ENCODE measurements at places on chromosomes 4 and X.

- no peak for DNase-seq
These were observed 3.3 kb upstream of the HAUS3 start for GRCh38 chr4:2245057-2245786.

DNA sequence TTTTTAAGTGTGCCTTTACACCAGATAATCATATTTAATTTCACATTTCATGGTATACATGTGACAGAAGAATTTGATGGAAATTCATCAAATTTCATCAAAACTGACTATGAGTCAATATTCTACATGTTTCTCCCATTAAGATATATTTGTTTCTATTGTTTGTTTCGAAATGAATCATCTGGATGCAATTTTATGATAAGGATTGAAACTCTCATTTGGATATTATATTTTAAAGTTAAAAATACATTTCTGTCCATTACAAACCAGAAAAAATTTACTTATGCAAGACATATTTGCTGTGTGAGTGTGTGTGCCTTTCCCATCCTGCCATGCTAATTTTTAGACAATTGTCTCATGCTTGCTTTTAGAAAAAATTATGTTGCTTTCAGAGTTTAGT, 52.2 kb downstream of the SULT1B1 start:
- no peak for DNase-seq

DNA sequence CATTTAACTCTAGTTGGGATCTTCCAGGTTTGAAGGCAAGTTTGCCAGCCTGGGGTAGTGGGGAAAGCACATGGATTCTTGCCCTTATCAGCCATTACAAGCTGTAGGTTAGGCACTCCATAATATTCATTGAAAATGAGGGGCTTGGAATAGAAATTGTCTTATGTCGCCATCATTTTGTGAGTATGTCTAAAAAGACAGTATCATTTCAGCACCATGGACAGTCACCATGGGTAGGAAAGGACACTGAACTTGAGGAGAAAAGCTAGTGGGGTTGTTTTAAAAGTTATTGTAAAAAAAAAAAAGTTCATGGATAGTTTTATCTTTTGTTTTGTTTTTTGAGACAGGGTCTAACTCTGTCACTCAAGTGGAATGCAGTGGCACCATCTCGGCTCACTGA, 356.1 kb downstream of the HNRNPD start:
- peak; percentile 1 for DNase-seq

DNA sequence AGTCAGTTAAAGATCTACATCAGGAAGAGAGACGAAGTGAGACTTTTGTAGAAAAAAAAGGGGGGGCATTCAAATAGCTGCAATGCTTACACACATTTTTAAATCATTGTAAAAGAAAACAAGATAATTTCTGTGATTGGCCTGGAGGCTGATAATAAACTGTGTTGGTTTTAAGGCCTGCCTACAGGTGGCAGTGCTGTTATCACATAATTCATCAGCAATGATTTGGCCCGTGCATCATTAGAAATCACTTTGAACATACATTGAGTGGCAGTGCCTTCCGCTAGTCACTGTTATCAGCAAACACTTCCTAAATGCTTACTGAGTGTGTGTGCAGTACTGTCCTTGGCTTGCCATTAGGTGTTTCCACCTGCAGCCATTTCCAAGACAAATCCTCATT, 831.9 kb downstream of the TRIML1 start:
- DNase-seq: peak; percentile 60

GRCh38 chrX:110003167-110004156, 548 bp downstream of the TMEM164 start:
- peak; percentile 22 for DNase-seq

All from LHCN-M2 (cell line).